Activated T-helper 1 cell treated with anti-CD3 and anti-CD28 coated beads, Interleukin-2, amount 50 U/mL, for 16 hours (primary cell): ENCODE measurements at places on chromosomes 7 and 10.

DNA sequence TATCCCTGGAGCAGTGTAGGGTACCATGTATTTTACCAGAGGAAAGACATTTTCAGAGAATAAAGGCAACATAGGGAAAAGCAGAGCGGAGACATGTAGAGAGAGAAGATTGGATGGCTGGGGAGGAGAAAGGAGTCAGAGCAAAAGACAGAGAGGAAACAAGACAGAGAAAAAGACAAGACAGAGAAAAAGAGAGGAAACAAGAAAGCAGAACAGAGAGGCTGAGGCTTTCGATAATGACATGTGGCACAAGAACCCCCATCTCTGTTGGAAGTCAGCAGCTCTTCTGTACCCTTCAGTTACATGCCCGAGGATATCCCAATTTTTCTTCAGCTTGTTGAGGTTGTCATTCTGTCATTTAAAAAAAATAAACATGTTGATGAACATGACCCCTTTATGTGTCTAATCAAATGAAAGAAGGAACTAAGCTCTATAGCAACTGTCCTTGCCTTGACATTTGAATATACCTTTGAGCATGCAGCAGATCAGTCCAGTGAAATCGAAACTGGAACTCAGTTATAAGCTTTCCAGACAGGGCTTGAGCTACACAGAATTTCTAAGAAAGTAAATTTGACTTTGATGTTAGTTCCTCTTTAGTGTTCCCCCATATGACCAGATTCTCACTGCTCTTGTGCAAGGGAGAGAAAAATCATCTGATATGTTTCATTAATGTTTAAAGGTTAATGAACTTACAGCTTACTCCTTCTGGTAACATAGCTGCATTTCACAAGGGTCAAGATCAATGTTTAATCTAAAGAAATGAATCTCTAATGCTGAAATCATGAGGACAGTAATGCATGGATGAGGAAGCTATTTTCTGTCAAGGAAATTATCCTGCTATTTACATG, 75.1 kb upstream of the SP4 start:
- DNase-seq: no peak

DNA sequence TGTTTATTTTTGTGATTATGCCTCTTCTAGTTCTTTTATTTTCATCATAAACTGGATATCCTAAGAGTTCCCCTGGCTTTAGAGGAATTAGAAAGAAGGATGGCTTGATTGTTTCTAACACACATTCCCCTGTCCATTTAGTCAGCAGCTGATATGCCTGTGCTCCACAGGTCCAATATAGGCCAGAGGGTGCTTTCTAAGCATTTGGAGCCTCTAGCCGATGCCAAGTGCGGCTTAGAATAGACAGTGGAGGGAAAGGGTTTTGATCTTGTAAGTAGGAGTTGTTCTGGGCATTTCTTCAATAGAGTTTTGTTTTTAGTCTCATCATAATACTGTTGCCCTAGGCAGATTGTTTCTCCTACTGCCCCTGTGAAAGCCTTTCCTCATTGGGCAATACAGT, 6.6 kb downstream of the CYP3A43 start:
- no peak for DNase-seq

DNA sequence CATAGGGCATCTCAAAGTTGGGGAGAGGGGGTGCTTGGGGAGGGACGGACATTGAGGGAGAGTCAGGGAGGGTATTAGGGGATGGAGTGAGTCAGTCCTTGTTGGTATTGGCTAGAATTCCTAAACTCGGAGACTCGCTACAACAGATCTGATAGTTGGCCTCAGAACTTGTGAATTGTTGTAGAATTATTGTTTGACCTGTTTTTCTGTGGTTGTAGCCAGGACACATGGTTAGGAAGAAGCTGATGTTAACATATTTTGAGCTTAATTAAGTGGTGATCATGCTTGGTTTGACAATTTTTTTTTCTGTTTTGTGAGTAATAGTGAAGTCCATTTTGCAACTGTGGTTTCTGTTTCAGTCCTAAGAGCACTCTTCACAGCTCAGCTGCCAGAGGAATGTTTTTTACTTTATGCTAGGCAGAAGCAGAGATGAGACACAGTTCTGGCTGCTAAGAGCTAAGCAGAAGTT, 1190.3 kb upstream of the C7orf33 start:
- DNase-seq: no peak

GRCh38 chr10:128932071-128932820, 534.8 kb upstream of the MGMT start:
- no peak for DNase-seq

DNA sequence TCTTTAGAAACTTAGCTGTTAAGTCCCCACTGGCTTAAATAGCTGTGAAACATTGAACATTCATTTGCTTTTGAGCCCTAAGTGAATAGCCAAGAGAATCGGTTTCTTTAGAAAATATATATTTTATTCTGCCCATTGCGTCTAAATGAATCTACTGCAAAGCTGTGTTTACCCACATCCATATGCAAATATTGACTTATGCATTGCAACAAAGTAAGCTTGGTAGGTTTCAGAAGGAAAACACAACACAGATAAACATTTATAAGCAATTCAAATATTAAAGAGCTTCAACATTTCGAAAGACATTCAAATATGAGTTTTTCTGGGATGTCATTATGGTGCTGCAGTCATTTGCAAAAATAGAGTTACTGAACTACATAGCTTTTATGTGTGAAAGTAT, 257.3 kb downstream of the SH2D4B start:
- DNase-seq: no peak

- no peak for DNase-seq
Measured at GRCh38 chr7:102064361-102065025, 222.2 kb upstream of the SH2B2 start.

DNA sequence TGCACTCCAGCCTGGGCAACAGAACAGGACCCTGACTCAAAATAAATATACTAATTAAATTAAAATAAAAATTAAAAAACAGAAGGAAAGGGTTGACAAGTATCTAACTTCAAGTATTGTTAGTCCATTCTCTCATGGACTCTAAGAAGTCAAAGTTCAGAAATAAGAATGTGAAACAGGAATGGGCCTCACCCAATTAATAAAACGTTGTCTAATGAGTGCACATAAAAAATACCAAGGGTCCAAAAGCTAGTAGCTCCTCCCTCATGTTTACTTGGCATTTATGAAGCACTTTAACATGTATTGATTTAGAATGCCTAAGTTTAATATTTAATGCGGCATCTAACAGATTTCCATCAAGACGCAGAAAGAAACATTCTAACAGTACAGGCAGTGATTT, 18.9 kb downstream of the FAM171A1 start:
- DNase-seq: no peak

DNA sequence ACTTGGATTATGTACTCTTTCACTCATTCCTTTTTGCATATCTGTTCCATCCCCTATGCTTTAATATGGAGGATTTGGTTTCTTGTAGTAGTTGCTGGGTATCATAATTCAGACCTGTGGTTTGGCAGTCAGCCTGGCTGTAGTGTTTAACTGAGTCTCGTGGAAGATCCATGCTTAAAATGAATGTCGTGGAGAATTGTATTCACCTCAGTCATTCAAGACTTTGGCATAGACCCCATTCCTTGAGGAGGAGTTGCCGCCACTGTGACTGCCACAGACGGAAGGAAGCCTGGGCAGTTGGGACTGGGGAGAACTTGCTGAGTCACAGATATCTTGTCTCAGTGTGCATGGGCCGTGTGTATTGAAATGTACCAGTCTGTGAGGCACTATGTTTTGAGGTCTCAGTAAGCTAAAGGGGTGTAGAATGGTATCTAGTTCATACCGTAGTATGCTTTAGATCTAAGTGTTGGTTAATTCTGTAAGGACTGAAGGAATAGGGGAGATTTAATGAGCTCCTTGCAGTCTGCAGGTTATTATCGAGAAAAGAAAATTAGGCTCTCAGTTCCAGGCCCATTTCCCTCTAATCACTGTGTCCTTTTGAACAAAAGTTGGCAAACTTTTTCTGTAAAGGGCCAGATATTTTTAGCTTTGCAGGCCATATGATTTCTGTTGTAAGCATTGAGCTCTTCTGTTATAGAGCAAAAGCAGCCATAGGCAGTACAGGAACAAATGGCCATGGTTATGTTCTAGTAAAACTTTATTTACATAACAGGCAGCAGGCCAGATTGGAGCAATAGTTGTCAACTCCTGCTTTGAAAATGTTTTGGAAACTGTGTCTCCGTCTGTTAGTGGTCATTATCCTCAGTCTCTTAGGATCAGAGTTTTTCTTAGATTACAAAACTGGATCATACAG, 76.8 kb downstream of the TPST1 start:
- no peak for DNase-seq

- no peak for DNase-seq
Measured at GRCh38 chr7:42219447-42219846, 17.6 kb downstream of the GLI3 start.

DNA sequence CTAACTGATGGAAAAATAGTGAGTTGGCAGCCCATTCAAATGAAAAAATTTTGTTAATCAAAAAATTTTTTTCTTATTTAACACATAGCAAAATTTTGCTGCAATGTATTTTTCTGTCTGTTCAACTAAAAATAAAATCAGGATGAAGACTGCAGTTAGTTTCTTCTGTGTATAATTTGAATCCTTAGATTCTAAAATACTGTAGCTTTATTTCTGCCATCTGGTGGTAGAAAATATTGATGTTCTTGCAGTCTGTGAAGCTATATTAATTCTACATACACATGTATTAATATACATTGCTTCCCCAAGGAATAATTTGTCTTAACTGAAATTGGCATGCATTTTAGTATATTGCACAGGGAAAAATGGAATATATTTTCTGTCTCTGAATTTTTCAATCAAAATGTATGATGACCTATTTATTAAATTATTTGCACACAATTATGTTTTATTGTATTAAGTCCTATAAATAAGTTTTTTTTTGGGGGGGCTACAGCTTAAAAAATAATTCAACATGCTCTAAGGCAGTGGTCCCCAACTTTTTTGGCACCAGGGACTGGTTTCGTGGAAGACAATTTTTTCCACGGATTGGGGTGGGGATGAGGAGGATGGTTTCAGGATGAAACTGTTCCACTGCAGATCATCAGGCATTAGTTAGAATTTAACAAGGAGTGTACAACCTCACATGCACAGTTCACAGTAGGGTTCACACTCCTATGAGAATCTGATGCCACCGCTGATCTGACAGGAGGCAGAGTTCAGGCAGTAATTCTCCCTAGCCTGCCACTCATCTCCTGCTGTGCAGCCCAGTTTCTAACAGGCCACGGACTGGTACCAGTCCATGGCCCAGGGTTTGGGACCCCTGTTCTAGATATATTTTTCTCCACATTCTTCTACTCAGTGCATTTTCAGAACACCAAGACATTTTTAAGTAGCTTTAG, 119.4 kb downstream of the GNAT3 start:
- DNase-seq: no peak

DNA sequence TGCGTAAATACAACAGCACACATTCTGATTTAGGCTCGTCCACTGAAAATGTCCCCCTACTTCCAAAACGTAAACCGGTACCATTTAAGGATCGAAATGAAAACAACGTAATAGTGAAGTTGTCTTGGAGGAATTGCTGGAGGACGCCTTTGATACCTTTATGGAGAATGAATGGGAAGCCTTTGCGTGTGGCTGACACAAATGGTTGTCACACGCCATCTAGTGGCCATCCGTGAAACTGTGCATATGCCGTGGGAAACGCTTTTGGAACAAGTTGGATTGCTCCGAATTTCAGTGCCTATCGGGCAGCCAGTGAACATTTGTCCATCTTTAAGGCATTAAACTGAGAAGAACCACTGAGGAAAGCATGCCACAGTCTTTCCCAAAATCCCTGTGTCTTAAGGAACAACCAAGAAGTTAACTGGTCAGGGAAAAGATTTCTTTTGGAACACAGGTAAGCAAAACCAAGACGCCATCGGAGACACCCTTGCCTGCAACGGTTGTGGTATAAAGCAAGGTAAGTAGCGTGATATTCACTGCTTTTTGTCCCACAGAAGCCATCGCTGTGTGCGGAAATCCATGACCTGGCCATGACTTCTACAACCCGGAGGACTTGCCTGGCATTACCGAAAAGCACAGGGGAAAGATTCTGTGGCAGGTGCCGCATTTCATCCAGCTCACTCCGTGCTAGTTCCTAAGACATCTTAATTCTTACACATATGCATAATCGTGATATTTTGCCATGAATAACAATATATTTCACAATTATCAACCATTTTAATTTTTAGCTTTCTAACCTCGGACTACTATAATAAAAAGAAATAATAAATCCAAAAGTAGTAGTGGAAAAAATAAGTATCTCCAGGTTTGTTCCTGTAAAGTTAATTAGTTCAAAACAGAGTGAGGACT, 100.6 kb downstream of the FAM204A start:
- peak; percentile 35 for DNase-seq

GRCh38 chr10:70130878-70131559, 1.6 kb downstream of the AIFM2 start:
- no peak for DNase-seq

GRCh38 chr7:140640727-140641523, at the start of gene DENND2A:
TSS of gene DENND2A (minus strand) at chr7:140640813. CDS start at chr7:140602397, 38,416 bp downstream.
- DNase-seq: no peak

DNA sequence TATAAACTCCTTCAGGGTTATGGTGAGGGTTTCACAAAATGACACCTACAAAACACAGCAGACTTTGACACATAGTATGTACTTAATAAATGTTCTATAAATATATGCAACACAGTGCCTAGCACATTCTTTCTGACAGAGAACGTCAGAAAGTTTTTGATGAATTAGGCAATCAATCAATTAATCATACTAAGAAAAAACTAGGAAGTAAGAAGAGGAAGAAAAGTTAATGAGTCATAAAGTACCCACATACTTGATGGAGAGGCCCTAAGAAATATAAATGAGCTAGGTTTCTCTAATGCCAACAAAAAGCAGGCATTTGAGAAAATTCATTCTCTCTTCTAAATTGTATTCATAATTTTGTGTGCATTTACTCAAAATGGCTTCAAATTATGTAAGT, 192.7 kb upstream of the VWC2 start:
- no peak for DNase-seq

- no peak for DNase-seq
Measured at GRCh38 chr7:98024075-98024474, 34.1 kb upstream of the OCM2 start.

- DNase-seq: no peak
Measured at GRCh38 chr10:35192645-35193249, 66.1 kb downstream of the CREM start.

DNA sequence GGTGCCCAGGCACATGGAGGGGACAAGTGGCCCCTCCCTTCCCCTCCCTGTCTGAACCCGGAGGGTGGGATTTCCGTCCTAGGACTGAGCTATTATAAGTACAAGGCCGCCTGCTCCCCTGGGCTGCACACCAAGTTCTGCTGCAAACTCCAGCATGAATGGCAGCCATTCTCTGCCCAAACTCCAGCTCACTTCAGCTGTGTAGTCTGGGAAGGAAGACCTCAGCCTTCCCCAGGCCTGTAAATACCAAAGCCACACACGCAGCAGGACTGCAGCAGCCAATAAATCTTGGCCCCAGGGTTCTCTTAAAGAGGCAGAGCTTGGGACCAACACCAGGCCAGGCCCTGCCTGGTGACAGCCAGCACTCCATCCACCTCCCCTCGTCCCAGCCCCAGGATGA, 291.3 kb upstream of the ZMIZ1 start:
- DNase-seq: no peak

GRCh38 chr10:482051-482501, 207.4 kb downstream of the DIP2C start:
- DNase-seq: no peak
